ENCODE measurements at places on chromosomes 2 and 18.

DNA sequence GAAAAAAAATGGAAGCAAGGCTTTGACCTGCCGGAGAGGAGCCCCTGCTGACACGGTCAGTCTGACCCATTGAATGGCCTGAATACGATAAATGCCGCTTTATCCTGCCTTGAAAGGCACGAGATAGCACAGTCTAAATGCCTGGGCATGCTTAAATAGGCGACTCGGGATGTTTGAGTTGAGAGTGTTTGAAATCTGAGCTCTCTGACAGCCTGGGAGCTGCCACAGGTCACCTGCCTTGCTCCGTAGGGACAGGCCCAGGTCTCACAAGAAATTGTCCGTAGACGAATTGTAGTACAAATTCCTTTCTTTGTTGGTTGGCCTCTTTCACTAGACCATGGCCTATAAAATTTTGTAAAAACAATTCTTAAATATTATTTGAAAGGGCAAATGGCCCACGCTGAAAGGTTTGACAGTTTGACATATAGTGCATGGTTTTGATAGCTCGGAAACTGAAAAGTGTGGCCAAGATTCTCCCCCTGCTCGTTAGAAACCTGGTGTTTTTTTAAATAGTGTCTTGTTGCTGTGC, 72.8 kb downstream of the MEIS1 start:
- no peak for DNase-seq

- no peak for DNase-seq
Measured at GRCh38 chr2:25481381-25482300, 139.9 kb upstream of the DNMT3A start.

GRCh38 chr2:236479814-236480213, 89.8 kb upstream of the ACKR3 start:
- no peak for DNase-seq

- DNase-seq = no peak
Measured at GRCh38 chr18:10320791-10321190, 133.6 kb upstream of the APCDD1 start.

DNA sequence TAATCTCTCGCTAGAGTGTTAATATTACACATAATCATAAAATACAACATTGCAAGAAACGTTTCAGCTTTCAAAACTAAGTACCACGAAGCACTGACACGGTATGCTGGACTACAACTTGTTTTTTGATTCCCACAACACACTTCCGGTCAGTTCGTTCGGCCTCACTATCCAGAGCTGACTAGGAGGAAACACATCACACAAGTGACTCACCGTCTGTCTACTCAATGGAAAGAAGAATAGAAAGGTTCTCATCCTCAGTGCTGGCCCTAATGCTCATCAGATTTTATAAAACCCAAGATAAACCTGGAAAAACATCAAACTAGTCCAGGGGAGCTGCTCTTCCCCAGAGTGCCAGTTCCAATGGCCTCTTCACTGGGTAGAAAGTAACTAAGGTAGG, 42.9 kb downstream of the ZNF385B start:
- no peak for DNase-seq

DNA sequence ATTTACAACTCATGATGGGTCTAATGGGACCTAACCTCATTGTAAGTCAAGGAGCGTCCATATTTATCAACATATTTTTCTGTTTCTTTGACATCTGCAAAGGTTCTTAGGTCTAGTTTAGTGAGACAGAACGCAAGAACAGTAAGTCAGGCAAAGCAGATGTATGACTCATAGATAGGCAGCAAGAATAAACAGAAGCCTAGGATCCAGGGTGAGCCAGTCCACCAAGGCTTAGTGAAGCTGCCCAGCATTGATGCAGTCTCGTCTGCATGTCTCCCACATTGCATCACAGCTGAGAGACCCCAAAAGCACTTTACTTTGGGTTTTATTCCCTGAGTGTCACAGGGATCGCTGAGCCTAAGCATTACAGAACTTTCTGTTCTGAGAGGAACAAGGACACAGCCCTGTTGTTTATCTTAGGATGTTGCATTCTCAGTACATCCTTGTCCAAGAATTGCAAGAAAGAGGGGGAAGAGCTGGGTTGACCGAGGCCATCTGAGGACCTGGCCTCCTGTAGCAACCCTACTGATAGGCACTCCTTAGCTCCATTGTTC, 29.6 kb upstream of the TMEM177 start:
- DNase-seq = no peak

- no peak for DNase-seq
Measured at GRCh38 chr18:76188097-76188496, 306.9 kb downstream of the ZNF516 start.

GRCh38 chr2:205792908-205793307, 110.6 kb downstream of the NRP2 start:
- no peak for DNase-seq

GRCh38 chr18:9417073-9417851, 58.1 kb upstream of the RALBP1 start:
- no peak for DNase-seq

DNA sequence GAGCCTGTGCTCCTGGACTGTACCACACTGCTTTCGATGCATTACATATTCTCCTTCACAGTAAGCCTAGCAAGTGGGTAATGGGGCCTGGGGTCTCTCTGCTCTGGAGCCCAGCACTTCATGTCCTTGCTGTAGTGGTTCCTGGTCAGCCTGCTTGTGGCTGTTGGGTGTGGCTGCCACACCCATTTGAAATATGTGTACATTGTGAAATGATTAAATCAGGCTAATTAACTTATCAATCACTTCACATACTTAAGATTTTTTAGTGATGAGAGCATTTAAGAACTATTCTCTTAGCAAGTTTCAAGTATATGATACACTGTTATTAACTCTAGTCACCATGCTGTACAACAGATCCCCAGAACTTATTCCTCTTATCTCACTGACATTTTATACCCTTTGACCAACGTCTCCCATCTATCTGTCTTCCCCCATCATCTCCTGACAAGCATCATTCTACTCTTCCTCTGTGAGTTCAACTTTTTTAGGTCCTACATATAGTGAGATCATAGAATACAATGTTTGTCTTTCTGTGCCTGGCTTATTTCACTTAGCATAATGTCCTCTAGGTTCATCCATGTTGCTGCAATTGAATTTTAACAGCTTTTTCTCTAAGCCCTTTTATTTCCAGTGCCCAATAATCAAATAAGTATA, 92.1 kb downstream of the LYPD6 start:
- DNase-seq = no peak

DNA sequence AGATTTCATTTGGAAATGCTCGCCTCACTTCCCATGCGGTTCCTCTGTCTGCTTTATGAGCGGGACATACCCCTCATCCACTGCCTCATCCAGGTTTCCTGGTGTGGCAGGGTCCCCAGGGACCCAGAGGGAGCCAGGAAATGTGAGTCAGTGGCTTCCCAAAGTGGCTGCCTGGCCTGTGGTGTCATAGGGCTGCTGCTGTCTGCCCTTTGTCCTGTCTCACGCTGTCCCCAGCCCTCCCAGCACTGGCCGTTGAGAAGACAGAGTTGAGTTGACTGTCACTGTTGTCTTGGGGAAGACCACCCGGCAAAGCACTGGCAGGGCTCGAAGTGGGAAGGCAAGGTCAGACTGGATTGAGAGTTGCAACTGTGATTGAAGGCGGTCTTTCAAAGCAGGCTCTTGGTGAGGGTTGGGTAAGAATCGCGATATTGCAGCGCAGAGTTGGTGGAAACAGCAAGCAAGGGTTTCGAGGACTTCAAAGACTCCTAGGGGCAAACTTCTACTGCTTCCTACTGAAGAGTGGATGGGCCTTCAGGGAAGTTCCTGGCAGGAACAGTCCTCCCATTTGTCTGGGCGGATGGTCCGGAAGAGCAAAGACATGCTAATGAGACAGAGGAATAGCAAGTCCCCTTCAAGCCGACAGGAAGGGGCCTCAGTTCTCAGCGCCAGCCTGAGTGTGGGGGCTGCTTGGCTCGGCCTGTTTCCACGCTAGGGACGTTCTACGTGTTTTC, 33.9 kb downstream of the RAB31 start:
- DNase-seq = no peak

Measured in mesothelial cell of epicardium (in vitro differentiated cells).